ENCODE measurements at places on chromosomes 11 and 22.
A peak's percentile ranks its signal among the peaks of the same experiment; 100 is the strongest.

- no peak for DNase-seq
Measured at GRCh38 chr11:120612513-120613263, 101.1 kb downstream of the GRIK4 start.

GRCh38 chr11:61815790-61816735 lies 740 bp downstream of the FADS1 start:
- peak; percentile 84 for DNase-seq

DNA sequence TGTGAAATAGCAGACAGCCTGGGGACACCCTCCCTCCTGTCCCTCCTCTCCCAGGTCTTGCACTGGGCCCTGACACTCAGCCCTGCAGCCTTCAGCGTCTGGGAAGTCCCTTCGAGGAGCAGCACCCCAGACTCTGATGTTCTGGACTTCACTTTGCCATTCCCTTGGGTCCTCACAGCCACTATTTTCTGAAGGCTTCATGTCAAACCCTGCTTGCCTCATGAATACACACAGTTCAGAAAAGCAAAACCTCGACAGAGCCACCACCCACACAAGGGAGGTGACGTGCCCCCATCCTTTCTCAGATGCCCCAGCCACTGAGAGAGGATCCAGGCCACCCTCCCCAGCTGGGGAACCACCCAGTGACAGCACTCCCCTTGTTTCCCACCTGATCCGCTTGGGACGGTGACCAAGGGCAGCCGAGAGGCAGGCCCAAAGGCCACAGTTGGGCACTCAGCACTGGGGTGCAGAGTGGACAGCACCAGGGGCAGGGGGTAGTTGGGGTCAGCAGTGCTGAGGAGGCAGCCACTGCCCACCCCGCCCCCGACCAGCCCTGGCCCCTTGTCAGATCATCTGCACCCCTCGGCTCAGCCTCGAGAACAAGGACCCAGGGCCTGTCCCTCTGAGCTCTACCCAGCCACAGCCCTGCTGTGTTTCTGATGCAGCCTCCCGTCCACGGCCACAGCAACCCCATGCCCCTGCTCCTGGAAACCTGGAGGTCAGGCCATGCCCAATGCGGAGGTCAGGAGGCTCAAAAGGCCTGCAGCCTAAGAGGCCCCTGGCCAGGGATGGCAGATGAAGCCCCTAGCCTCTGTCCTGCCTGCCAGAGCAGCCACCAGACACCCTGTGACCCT lies 3.1 kb upstream of the TNNT3 start:
- no peak for DNase-seq

- DNase-seq = no peak
Measured at GRCh38 chr22:27748751-27749191, 52.8 kb downstream of the MN1 start.

DNA sequence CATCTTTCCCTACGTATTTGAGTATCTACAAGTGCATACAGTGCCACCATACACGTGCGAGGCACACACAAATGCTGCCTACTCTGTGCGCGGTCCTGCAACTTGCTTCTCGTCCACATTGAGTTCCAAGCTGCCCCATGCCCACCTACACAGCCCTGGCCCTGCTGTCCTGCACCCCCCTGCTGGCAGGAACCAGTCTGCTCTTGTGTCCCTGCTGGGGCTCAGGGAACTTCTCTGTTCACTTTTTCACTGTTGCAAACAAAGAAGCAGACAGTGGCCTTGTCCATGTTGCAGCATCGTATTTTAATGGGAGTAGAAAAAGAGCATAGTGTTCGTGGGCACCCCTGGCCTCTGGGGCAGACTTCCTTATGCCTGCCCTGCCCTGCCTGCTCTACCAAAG lies 14.0 kb downstream of the CPT1A start:
- DNase-seq = no peak

DNA sequence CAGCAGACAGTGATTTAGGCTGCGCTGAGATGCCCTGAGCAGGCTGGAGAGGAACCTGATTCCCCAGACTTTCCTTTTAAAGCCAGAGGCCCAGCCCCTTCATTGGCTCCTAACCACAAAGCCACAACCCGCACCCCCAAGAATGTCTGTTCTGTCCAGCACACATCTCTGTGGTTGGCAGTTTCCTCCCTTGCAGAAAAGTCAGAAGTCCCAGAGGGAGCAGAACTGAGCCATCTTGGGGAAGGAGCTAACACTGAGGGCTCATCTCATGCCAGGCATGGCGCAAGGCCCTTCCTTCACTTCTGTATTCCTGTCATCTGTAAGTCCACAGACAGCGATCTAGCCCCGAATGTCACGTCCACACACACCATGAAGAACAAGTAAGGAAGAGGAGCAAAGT lies 97.1 kb upstream of the SYT13 start:
- no peak for DNase-seq

DNA sequence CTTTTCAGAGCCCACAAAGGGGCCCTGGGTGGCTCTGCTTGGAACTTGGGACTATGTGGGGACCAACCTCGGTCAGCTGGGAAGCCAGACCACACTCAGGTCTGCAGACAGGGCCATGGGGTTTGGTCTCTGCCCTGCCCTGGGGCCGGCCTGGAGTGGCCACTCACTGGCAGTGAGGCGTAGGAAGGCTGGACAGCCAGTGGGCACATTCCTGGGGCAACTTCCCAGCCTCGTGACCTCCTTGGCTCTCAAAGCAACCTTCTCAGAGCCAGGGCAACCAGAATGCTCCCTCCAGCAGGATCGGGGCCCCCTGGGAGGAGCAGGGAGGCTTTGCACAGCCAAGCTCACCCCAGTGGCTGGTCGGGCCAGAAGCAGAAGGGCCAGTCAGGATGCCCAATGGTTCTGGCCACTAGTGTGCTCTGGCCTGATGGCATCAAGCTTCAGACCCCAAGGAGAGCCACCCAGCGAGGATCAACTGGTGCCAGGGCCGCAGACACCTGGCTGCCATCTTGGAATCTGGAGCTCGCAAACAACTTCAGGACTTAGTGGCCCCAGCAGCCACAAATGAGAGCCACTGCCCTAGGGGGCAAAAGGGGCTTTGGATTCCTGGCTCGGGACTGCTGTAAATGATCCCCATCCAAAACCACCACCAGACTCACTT lies 87.1 kb downstream of the MYEOV start:
- peak; percentile 57 for DNase-seq

- DNase-seq = no peak
Measured at GRCh38 chr22:22458387-22458786, 50.2 kb downstream of the ZNF280B start.

DNA sequence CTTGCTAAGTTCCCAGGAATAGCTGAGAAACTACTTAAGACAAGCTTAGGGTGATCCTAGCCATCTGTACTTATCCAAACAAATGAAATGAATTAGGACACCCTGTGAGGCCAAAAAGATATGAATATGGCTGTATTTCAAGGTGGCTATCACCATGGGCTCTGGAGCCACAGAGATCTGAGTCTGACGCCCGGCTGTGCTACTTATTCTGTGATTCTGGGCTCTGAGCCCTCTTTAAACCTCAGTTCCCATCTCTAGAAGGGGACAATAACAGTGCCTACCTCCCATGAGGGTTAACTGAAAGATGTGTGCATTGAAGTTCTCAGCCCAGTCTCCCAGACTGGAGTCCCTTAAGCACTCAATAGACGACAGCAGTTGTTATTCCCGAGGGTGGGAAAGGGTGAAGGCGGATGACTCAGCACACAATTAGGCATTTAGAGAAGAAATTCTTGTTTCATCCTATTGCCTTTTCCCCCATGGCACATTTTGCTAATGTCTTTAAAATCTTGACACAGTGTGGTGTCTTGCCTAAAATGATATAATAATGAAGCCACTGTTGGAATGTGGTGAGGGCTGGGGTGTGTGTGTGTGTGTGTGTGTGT lies 132.5 kb downstream of the ADAMTS15 start:
- no peak for DNase-seq

GRCh38 chr11:67441731-67442351 lies 1.4 kb downstream of the CORO1B start:
- DNase-seq = no peak

DNA sequence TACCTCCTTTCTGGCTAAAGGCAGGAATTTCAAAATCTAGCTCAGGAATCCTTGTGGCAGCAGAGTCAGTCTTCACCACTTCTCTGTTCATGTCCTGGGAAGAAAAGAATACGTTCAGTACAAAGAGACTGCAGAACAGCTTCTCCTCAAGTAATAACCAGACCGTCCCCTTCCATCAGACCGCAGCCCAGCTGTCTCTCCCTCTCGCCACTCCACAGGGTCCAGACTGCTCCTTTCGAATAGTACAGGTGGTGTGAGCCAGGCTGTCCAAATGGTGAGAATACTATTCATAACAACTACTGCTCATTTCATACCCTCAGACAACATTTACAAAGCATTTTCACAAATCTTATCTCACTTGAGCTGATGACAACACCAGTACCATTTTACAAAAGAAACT lies 857 bp downstream of the ZPR1 start:
- DNase-seq = no peak

GRCh38 chr11:78257654-78258053 lies 68.9 kb downstream of the USP35 start:
- no peak for DNase-seq

GRCh38 chr22:35140879-35141745 lies 75.2 kb downstream of the ISX start:
- DNase-seq = no peak

DNA sequence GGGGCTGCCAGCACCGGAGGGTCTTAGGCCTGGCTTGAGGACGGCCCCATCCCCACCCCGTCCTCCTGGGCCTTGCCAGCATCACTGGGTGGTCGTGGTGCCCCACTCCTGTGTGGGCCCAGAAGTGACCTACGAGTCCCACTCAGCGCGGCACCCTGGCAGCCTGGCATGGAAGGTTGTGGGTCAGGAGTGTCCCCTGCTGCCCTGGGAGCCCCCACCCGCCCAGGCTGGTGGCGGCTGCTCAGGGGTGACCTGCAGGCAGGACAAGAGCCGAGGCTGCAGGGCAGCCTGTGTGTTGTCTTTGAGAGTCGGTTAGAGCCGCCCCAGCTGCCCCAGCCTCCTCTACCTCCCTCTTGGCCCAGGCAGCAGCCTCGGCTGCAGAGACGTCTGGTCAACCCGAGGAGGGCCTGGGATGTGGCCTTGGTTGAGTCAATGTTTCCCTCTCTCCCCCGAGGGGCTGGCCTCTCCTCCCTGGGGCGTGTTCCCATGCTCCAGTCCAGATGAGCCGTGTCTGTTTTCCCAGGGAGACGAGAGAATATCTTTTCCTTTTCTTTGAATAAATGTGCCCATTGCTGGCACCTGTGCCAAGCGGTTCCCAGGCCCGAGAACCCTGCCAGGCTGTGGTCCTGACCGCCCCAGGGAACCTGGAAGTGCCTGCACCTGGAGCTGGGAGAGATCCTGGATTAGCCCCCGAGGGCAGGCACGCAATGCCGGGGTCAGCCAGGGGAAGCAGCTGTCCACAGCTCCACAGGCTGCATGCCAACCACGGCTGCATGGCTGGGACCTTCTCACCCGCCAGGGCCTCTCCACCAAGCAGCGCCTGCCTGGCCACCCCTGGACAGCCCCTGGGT lies 35.7 kb upstream of the MUC5AC start:
- no peak for DNase-seq

DNA sequence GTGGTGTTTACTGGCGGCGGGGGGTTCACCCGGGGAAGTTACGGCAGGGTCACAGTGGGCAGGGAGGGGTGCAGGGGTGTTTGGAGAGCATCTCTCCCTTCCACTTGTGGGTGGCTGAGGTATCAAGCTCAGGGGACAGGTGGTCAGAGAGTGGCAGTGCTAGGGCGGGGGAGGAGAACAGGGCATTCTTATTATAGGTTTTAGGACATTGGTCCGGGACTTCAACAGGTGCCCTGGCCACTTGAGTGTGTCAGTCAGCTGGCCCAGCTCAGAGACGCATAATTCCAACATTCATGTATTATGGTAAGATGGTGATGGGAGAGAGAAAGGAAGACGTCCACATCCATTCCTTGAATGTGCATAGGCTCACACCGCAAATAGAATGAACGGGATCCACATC lies 101.7 kb downstream of the TEAD1 start:
- DNase-seq = no peak

DNA sequence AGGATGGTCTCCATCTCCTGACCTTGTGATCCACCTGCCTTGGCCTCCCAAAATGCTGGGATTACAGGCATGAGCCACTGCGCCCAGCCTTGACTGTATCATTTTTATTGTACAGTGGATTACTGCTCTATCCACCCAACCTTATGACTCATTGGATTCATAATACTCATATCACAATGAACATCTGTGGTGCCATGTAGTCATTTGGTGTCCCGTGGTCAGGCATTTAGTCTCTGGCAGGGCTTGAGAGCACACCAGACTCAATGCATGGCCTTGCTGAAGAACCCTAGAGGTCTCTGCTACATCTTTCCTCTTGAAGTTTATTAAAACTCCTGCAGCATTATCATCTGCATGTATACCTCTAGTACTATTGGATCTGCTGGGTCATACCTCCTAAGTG lies 98.0 kb upstream of the LDLRAD3 start:
- DNase-seq = no peak

GRCh38 chr11:75369560-75370255 lies 18.2 kb upstream of the ARRB1 start:
- no peak for DNase-seq

- DNase-seq = no peak
Measured at GRCh38 chr11:68099474-68100405, 21.4 kb downstream of the CHKA start.

DNA sequence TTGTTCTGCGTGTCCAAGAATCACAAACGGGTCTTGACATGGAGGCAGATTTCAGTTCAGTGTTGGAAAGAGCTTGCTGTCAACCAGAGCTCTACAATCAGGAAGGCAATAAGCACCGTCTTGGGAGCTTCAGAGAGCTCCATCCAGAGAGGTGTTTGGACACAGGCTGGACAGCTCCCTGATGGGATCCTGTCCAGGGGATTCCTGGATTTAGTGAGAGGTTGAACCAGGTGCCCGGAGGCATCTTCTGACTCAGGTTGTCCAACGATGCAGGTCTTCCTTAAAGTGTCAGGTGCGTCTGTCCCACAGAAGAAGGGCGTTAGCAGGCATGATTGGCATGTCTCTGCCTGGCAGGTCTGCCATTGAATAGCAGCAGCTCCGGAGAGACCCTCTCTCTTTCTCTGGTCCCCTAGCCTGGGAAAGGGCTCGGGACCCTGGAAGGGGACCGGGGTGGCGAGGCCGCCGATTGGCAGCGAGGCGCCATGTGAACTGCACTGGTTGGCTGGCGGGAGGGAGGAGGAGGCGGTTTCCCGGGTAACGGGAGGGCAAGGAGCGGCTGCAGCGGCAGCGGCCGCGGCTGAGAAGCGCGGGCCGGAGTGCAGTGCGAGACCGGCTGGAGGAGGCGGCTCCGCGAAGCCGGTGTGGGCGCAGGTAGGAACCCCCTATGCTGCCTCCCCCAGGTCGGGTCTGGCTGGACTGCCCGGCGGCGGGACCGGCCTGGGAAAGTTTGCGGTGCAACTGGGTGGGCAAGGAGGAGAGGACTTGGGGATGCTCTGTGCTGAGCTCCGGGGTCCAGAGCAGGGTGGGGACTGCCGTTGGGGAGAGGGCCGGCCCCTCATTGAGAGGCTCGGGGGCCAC lies 104.1 kb upstream of the E2F8 start:
- peak; percentile 67 for DNase-seq

DNA sequence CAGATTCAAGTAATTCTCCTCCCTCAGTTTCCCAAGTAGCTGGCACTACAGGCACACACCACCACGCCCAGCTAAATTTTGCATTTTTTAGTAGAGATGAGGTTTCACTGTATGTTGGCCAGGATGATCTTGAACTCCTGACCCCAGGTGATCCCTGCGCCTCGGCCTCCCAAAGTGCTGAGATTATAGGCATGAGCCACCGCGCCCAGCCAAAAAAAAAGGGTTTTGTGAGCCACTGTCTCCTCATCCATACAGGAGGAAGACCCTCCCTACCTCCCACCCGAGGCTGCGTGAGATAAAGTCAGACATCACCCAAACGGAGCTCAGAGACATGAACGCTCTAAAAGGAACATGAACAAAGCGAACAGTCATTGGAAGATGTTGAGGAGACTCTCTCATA lies 745.7 kb downstream of the BRD1 start:
- DNase-seq = no peak

GRCh38 chr22:19848298-19849224 lies 6.1 kb downstream of the GNB1L start:
- DNase-seq = no peak

All from sciatic nerve (tissue), 2 donors.